Germinal center (tissue), 1 donor: ENCODE measurements at places on chromosomes 2 and 18.

- DNase-seq: no peak
Measured at GRCh38 chr18:4248686-4249085, 206.4 kb downstream of the DLGAP1 start.

DNA sequence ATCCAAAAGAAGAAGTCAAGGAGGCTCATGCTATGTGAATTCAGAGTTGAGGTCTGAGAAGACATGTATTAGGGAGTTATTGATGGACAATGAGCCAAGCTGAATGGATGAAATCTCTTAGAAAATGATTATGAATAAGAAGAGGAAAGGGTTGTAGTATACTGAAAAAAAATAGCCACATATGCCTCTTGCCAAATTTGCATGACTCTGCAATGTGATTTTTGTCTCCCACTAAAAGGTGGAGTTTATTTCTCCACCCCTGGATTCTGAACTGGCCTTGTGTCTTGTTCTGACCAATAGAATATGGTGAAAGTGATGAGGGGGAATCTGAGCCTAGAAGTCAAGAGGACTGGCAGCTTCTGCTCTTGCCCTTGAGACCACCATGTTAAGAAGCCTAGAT, 8.6 kb upstream of the ERICH2 start:
- DNase-seq: no peak

- DNase-seq: no peak
Measured at GRCh38 chr2:194452504-194452903, 1204.5 kb upstream of the SLC39A10 start.

DNA sequence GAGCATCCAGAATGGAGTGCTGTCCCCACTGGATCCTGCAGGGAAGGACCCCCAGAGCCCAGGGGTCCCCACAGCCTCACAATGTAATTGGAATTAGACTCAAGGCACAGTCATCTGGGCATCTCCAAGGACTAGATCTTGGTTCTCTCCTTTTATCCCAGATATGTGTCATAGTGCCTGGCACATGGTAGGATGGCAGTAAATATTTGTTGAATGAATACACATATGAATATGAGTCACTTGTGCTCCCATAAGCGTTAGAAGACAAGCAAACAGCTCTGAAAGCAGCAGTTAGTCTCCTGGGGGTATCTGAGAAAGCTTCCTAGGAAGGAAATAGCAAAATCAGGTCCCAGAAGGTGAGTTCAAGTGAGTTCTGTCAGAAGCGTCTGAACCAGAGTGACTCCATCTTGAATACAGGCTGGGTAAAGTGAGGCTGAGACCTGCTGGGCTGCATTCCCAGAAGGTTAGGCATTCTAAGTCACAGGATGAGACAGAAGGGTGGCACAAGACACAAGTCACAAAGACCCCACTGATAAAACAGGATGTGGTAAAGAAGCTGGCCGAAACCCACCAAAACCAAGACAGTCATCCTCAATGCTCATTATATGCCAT, 234.1 kb upstream of the ID2 start:
- no peak for DNase-seq

GRCh38 chr2:1561811-1562421, 148.7 kb downstream of the TPO start:
- DNase-seq: no peak

GRCh38 chr2:160493227-160494028, at the start of gene RBMS1:
Gene RBMS1 (minus strand): TSS chr2:160493807. CDS start chr2:160493363, 444 bp downstream.
- DNase-seq: peak; percentile 19

DNA sequence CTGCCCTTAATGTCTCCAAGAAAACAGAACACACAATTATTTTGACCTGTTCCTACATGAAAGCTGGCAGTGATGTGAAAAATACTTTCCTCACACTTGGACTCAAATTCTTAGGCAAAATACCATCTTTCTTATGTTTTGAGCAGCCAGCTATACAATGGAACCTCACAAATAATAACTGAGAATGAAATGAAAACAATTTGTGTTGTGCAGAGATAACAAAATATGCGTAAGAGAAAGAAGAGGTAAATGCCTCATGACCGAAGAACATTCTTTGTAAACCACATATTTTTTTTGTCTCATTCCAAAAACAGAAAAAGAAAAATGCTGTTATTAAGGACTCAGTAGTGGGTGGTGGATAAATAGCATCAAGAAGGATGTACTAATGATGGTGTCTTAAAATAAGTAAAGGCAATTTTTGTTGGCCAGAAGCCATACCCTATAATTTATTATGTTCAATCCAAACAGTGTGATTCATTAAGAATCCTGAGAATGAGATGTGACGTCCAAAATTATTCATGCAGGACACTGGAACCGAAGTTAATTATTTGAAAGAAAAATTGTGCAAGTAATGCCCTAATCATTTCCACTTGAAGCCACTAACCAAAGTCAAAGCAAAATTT, 193.0 kb upstream of the NETO1 start:
- DNase-seq: no peak

- DNase-seq: no peak
Measured at GRCh38 chr2:138423745-138424144, 77.8 kb upstream of the SPOPL start.

DNA sequence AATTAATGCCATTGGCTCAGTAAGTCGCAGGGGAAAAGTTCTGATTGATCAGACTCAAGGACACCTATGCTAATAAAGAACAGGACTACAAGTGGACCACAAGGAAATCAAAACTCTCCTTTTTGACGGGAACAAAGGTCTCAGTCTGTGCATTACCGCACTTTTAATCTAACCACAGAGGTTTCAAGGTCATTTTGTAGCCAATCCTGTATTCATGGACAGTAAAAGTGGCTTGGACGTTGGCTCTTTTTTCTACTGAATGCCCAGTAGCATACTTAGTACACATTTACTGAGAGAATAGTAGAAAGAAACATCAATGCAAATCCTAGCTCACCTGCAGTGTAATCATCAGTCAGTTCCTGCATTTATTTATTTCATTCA, 471.9 kb downstream of the PID1 start:
- DNase-seq: no peak

DNA sequence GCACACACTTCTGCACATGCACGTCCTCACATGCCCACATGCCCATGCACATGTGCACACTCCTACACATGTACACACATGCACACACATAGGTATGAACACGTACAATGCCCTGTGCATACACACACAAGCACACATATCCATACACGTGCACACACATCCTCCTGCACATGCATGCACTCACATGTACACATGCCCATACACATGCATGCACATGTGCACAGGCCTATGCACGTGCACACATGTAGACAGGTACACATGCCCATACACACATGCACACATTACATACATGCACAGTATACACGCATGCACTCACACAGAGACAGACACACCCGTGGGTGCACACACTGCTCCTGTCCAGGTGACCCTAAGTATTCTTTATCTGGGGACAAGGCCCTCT, 34.3 kb downstream of the GPC1 start:
- DNase-seq: no peak

DNA sequence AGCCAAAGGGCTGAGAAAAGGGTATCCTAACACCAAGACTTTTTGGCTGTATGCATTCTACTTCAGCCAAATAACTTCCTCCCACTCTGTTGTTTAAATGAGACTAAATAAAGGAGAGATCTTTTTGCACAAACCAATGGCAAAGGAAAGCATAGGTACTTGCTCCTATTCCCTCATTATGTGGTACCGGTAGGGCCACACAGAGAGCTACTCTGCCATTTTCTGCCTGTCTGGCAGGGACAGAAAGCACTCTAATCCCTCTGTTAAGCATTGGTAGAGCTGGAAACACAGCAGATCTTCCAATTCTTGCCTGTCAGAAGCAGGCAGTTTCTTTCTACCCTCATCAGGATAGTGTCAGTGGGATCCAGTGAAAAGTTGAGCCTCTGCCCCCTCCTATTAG, 918.3 kb upstream of the TMEFF2 start:
- no peak for DNase-seq

DNA sequence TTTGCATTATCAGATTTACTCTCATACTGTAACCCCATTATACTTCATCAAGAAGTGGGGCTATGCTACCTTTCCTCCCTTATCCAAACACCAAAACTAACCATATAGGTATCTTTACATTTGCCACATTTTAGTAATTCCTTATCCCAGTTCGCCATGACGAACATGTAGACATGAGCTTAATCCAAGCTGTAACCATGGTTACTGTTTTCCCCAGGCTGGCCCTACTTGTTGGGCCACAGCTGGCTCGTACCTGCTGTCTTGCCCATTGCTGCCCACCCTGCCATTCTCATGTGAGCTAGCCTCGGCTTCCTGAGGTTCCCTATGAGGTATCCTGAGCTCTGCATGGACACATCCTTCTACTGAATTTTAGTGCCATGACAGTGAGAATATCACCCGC, 117.7 kb downstream of the PARD3B start:
- DNase-seq: no peak

GRCh38 chr2:207131594-207131993, 34.2 kb downstream of the KLF7 start:
- no peak for DNase-seq

GRCh38 chr2:15811367-15811766, 129.0 kb upstream of the MYCN start:
- no peak for DNase-seq

GRCh38 chr2:128452024-128452411, 133.3 kb upstream of the HS6ST1 start:
- no peak for DNase-seq

- no peak for DNase-seq
Measured at GRCh38 chr2:19479666-19480065, 121.2 kb upstream of the OSR1 start.

GRCh38 chr18:79869591-79870300, 72.0 kb downstream of the KCNG2 start:
- DNase-seq: no peak

GRCh38 chr2:127220768-127221527, 849 bp upstream of the CYP27C1 start:
- no peak for DNase-seq

- no peak for DNase-seq
Measured at GRCh38 chr2:42129947-42130346, 39.2 kb upstream of the EML4 start.

GRCh38 chr2:54599326-54599710, 124.1 kb upstream of the EML6 start:
- no peak for DNase-seq

DNA sequence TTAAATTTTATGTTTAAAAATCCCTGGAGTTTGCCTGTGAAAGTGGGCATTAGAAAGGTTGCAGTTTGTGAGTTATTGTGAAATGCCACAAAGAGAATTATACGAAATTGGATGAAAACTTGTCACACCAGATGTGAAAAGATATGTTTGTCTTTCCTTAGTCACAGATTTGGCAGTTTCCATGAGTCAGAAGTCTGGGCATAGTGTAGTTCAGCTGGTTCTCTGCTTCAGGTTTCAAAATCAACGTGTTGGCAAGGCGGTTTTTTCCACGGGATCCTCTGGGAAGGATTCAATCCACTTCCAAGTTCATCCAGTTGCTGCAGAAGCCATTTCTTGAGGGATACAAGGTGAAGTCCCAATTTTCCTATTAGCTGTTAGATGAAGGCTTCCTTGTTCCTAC, 658.0 kb upstream of the CDH2 start:
- DNase-seq: no peak

GRCh38 chr2:197164141-197164754, 146.3 kb downstream of the ANKRD44 start:
- DNase-seq: no peak

DNA sequence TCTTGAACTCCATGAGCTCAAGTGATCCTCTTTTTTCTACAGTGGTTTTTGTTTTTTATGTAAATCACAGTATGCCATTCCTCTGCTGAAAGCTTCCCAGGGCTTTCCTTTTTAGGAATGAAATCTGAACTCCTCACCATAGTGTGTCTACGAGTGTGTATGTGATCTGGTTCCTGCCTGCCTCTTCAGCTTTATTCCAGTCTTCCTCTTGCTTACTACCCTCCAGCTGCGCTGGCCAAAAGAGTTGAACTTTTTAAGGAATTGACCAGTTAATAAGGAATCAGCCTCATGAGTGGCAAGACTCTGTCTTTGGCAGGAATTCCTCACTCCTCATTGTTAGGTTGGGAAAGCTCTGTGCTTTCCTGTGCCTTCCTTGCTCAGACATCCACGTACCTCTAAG, 4.0 kb downstream of the CCT7 start:
- DNase-seq: no peak

- DNase-seq: no peak
Measured at GRCh38 chr2:124664363-124664762, 639.3 kb downstream of the CNTNAP5 start.

- DNase-seq: peak; percentile 80
Measured at GRCh38 chr2:112275887-112276773, 733 bp downstream of the ZC3H6 start.
